ENCODE measurements at places on chromosomes 1 and 21.
A peak's percentile ranks its signal among the peaks of the same experiment; 100 is the strongest.

DNA sequence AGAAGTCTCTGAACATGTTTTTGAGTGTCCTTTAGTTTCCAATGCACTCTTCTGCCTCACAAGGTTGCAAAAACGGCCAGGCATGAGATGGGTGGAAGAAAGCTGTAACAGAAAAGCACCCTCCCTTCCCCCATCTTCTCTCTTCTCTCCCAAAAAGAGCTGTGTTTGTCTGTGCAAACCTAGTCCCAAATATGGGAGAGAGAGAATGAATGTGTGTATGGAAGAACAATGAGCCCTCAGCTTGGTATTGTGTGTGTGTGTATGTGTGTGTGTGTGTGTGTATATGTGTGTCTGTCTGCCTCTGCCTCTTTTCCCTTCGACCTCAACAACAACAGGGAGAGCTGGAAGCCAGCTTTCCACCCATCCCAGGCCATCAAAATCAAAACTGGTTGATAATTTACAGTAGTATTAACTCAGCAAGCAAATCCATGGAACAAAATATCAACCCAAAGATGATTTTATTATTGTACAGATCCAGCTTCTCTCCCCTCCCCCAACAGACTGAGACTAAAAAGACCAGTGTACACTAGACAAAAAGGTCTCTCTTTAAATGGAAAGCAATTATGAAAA, 1.8 kb downstream of the RERE start:
- peak; percentile 8 for DNase-seq

GRCh38 chr1:52056937-52057231, 789 bp downstream of the BTF3L4 start:
- no peak for DNase-seq

- DNase-seq: no peak
Observed at GRCh38 chr1:187943606-187944403, 1115.1 kb downstream of the PLA2G4A start.

DNA sequence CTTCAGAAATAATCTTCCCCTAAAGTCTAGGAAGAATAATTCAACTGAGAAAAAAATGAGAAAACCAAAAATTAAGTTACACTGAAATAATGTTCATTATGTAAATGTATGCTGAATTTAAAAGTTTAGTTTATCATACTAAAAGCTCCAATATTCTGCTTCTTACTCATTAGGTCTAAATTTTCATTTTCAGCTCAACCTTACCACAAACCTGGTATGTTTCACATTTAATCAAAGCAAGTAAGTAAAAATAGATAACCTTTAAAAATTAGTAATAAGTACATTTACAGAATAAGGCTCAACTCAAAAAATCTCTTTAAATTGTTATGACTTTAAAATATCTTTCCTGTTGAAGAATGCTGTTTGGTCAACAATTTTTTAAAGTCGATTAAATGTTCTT, 15.0 kb downstream of the BTG3 start:
- no peak for DNase-seq

DNA sequence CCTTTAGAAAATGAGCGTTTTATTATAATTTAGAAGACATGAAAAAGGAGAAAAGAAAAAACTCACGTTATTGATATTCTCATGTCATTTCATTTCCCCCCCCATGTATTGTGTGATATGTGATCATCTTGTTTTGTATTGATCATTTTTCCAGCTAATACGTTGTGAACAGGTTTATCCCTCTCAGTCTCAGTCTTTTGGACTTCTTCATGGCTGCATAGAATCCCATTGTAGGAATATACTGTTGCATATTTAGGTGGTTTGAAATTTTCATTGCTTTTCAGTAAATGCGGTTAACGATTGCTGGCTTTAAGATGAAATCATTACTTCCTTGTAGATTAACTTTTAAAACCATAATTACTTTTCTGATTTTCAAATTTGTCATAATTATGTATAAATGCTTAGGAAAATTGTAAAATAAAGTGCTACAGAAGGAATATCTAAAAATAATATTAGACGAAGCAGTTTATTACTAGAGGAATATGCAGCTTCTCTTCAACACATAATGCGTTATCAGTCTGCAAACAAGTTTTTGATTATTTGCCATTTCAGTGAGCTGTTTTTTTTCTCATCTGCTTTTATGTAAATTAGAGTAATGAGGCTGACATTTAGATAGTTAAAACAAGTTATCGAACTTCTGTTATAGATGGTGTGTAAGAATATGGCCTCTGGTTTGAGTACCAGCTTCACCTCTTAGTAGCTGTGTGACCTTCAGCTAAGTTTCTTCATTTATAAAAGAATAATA, 1.8 kb downstream of the SON start:
- no peak for DNase-seq

- no peak for DNase-seq
Observed at GRCh38 chr1:228860911-228861831, 125.9 kb downstream of the RHOU start.

DNA sequence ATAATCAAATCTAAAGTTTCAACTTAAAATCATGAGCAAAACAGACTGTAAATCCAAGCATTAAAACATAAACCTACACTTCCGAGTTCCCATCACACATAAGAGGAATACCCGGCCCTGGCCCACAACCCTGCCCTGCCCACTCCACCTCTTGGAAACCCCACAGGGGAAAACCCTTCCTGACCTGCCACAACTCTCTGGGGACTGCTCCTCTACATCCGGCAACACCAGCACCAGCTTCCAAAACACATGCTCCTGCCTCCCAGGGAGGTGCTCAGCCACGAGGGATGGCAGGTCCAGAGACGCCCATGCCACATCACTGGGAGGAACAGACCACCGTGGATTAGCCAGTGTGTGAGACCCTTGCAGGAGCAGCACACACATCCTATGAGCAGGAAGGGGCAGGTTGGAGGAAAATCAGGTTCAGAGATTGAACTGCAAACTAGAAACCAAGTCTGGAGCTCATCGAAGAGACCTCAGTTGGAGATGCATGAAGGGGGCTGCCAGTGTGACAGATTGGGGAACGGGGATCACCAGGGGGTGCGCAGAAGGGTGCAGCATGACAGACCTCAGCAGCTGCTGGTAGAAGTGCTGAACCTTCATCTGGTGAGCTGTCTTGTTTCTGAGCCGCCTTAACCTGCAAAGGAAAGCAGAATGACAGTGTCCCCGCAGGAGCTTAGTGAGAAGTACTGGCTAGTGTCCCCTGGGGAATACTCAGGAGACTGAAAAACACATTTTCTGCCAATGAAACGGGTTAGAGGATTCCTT, 25.8 kb upstream of the LSS start:
- DNase-seq: no peak

Data from NCI-H1105 (cell line).